ENCODE measurements at places on chromosomes 4 and X.

- peak; percentile 22 for DNase-seq
These were observed 1.7 kb downstream of the PPP2R2C start for GRCh38 chr4:6470502-6471306.

GRCh38 chr4:126957556-126957955 lies 675.2 kb upstream of the INTU start:
- DNase-seq, result no peak

DNA sequence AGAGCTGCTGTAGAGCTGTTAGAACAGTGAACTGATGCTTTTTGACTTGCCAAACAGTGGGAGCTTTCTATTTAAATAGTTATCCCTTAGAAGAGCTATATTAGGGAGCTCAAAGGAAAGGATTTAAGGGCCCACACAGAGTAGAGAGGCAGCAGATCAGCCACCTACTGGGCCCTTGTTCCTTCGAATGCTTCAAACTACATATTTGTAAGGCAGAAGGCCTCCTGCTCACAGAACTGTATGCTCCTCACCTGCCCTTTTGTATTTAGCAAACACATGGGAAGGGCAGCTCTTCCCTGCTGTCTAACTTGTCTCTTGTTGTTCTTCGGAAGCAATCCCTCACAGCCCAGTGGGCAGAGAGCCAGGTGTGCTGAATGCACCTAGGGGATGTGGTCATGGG lies 38.0 kb downstream of the IL1RAPL1 start:
- no peak for DNase-seq

- DNase-seq, result no peak
These were observed 108.5 kb downstream of the HMX1 start for GRCh38 chr4:8762951-8763735.

DNA sequence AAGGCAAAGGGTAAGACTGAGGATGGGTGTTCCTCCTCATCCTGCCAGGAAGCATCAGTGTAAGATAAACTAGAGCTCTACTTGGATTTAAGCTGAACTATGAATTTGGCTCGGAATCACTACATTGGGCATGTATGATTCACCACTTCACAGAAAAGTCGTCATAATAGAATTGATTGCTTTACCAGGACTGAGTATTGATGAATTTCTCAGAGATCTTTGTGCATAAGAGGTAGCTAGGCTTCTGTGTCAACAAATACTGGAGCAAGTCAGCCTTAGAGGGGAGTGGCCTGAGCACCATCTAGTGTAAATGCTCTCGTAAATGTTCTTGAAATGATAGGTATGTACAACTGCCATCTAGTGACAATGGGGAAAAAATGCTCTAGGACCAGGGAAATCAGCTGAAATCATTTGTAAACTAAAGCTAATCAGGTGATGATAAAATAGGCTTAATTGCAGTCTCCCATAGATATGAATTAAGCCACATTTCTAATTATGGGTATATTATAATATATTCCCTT lies 309.5 kb upstream of the FMR1 start:
- no peak for DNase-seq

DNA sequence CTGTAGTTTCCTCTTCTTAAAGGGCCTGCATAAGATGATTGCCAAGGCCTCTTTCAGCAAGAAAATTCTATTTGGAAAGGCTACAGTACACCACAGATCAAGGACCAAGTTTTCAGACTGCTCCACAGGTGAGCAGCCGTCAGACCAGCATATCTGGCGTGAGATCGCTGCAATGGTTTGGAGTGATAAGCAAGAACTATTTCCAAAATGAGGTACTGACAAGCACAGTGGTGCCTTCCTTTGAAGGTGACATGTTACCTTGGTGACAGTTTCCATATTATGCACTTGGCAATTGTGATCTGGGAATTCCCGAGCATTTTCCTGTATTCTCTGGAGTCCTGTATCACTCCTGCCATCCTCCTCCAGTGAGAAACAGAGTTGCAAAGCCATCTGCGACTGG lies 7.3 kb upstream of the TMEM150C start:
- DNase-seq, result no peak

- DNase-seq, result no peak
These were observed 23.5 kb downstream of the TSC22D3 start for GRCh38 chrX:107752043-107752442.

DNA sequence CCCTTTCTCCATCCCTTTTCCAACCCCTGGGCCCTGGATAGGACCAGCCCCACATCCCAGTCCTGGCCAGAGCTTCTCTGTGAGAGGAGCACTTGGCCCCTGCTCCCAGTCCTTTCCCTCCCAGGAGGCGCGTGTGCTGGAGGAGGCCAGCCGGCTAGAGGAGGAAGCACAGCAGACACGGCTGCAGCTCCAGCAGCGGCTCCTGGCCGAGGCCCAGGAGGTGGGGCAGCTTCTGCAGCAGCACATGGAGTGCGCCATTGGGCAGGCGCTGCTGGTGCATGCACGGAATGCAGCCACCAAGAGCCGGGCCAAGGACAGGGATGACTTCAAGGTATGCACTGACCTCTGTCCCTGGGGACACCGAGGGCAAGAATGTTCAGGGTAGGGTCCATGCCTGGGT lies 87.5 kb downstream of the EVC start:
- no peak for DNase-seq

DNA sequence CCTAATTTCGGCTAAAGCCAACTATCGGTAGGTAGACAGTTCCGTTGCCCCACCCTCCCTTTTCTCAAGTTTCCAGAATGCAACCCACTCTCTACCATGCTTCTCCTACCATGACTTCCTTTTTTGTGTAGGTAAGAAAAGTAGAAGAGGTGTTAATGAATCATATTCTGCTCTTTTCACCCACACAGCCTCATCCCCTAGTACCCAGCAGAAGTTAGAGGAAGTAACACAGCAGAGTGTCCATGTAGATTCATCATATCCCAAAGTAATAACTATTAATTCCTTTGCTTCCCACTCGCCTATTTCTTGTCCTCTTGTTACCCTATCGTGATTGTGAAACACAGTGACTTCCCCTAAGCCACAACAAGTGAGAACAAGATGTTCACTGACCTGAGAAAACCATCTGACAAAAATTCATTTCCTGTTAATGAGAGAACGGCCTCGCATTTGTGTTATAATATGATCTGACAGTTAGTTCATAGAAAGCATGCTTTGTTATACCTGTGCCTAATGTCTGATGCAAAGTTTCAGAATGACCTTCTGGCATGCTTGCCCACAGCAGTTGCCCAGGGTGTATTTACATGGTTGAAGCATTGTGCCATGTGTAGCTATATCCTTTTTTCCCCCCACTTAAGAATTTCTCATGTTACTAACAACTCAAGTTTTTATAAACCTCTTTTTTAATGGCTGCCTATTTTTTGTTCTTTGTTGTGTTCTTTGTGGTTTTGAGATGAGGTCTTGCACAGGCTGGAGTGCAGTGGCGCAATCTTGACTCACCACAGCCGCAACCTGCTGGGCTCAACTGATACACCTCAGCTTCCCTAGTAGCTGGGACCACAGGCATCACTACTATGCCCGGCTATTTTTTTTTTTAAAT lies 185.6 kb downstream of the RAP1GDS1 start:
- DNase-seq, result peak; percentile 69

- no peak for DNase-seq
These were observed 300.9 kb downstream of the FAM47A start for GRCh38 chrX:33831211-33831610.

DNA sequence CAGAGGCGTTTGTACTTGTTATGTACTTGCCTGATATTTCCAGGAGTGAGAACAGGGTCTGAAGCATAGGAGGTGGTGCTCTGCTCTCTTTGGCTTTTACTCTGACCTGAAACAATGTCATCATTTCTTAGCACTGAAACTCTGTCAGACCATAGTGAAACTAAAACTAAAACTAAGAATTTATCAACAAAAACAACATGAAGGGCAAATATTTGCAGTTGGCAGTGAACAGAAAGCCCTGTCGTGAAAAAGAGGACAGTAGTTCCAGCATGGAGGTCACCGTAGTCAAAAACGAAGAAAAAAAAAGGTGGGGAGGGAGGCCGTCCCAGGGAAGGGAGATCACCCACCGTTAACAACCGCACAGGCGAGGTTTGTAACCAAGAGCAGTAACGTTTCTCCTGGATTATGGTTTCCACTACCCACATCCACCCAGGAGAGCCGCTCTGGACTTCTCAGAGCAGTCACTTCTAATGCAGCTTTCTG lies 97.5 kb downstream of the ANK2 start:
- no peak for DNase-seq

- DNase-seq, result no peak
These were observed 83.4 kb upstream of the COX18 start for GRCh38 chr4:73152893-73153292.

DNA sequence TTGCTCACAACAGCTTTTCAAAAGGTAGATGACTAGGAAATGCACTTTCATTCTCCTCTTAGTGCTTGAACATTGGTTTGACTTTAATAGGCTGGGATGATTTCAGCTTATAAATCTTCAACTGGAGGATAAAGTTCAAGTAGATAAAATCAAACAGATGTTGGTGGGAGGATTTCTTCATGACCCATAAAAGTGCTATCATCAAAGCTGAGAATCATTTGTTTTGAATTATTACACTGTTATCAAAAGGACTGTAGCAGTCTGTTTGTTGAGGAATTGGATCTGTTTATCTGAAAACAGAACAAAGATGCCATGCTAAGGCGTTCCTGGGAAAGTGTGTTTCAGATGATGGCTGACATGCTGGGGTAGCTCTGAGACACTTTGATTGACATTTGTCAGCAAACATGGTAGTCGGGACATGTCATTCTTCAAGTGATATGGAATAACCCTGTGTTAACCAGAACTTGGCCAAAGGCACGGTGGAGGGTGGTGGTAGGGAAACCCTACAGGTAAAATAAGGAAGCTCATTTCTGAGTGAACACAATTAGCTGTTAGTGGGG lies 304.0 kb upstream of the PITX2 start:
- no peak for DNase-seq

DNA sequence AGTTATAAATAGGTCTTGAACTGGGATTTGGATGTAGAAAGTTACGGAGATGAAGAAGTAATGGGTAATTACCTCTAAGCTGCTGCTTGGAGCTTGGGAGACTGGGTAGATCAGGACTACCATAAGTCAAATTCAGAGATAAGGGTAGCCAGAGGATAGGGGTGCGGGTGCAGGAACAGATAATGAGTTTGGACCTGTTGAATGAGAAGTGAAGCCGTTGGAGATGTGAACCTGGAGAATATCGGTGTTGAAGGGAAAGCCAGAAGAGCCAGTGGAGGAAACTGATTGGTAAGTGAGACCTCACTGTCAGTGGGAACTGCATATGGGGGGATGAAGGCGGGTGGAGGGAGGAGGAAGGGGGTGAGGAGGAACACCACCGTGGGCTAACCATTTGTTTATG lies 618 bp upstream of the FOXO4 start:
- DNase-seq, result no peak

DNA sequence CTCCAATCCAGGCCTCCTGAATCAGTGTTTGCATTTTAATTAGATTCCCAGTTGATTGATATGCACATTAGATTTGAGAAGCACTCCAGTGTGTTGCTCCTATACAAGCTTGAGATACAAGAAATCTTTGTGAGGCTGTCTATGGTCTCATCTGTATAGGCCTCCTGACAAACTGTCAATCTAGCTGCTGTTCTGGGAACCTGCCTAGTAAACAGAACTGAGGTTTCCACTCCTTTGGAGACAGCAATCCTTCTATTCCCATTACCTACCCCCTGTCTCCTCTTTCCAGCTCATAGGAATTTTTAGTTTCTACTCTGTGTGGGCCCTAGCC lies 306.1 kb upstream of the EMCN start:
- no peak for DNase-seq

DNA sequence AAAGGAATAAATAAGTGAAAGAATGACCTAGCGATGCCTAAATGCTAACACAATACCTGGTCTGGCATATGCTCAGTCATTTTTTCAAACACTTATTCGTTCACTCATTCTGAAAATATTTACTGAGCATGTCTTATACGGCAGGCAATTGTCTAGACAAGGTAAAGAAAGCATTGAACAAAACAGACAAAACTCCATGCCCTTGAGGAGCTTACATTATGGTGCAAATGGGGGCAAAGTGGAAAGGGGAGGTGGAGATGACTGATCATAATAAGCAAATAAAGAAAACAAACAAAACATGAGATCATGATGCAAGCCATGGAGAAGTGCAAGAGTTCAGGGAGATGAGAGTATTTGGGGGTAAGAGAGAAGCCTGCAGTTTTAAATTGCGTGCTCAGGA lies 334.6 kb upstream of the PPARGC1A start:
- no peak for DNase-seq

- no peak for DNase-seq
These were observed 27.8 kb downstream of the SLC25A5 start for GRCh38 chrX:119495734-119496726.

- DNase-seq, result no peak
These were observed 124.9 kb upstream of the GUCY1A1 start for GRCh38 chr4:155541716-155542115.

DNA sequence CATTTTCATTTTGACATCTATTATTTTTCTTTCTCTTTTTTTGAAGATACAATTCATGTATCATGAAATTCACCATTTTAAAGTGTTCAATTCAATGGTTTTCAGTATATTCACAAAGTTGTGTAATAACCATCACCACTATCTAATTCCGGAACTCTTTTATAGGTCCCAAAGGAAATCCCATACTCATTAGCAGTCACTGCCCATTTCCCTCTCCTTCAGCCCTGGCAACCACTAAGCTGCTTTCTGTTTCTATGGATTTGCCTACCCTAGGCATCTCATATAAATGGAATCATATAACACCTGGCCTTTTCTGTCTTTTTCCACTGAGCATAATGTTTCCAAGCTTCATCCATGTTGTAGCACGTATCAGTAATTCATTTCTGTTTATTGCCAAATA lies 3.2 kb upstream of the FGF2 start:
- no peak for DNase-seq

DNA sequence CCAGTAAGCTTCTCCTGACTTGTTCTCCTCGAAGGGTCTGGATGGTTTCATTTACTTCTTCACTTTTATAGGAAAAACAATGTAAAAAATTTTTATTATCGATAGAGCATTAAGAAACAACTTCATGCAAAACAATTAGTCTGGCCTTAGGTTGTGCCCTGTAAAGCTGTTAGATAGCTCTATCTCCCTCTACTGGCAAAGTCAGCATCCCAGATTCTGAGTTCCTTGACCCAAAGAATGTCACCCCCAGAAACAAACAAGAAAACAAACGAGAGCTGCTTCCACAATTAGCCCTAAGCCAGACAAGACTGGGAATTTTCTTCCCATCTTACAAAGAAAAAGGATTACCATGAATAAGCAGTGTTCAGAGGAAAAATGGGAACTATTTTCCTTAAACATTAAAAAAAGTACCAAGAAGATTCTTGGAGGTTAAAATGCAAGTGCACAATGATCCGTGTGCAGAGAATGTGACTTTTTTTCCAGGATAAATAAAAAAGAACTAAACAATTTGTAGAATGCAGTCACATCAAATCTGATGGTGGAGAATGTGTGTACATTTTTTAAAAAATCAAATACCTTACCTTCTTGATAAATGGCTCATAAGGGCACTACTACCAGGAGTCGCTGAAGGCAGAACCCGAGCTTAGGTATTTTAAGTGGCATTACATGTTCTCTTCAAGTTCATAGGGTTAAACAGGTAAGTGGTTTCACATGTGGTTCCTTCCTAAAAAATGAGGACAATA lies 293.2 kb downstream of the FBXO8 start:
- no peak for DNase-seq

- no peak for DNase-seq
These were observed 62.3 kb upstream of the SHOX start for GRCh38 chrX:568311-568710.

Data from stimulated activated CD8-positive, alpha-beta memory T cell treated with anti-CD3 and anti-CD28 coated beads, Interleukin-4, amount 100 ng/mL, for 48 hours (primary cell).